ENCODE measurements at places on chromosomes 12 and 14.

DNA sequence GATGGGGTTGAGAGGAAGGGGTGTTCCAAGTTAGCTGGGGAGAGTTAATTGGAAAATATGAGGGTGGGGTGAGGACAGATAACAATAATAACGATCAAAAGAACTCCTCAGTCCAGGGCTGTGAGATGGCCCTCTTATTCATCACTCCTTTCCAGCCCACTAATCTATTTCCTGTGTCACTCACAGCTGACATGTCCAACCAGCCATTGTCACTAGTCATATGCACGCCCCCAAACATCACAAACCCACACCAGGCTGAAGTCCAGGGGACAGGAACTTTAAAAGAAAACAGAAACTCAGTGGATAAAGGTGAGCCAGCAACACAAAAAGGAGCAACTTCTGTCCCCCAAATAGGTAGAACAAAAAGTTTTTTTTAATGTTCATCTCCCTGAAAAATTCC lies 911 bp downstream of the CALCOCO1 start:
- no peak for DNase-seq

DNA sequence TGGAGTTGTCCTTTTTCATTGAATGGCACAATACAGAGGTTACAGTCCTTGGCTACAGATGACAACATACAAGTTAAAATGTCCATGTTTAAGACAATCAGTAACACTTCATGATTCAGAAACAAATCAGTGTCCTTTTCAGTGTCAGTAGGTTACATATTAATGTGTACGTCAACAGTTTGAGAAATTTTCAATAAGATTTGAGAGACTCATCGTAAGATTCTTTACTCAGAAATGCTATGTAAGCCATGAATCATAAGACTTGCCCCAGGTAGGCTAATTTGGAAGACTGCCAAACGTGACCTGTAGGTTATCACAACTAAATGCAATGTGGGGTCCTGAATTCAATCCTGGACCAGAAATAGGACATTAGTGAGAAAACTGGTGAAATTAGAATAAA lies 3.5 kb downstream of the RDH12 start:
- DNase-seq: no peak

- no peak for DNase-seq
Observed at GRCh38 chr12:131542351-131542750, 168.5 kb upstream of the SFSWAP start.

- no peak for DNase-seq
Observed at GRCh38 chr14:105899657-105900397, 373.4 kb downstream of the TMEM121 start.

GRCh38 chr12:62250671-62251608 lies 9.3 kb upstream of the USP15 start:
- no peak for DNase-seq

DNA sequence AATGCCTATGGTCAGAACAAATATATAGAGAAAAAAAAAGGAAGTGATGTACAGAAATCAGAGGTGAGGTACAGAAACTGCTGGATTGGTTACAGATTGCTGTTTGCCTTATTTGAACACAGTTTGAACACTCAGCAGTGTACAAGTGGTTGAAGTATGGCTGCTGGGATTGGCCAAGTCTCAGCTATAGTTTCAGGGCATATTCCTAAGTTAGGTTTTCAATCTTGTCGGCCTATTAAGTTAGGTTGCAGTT lies 146.4 kb downstream of the LLPH start:
- no peak for DNase-seq

GRCh38 chr14:76456891-76457586 lies 81.1 kb downstream of the ESRRB start:
- DNase-seq: no peak

DNA sequence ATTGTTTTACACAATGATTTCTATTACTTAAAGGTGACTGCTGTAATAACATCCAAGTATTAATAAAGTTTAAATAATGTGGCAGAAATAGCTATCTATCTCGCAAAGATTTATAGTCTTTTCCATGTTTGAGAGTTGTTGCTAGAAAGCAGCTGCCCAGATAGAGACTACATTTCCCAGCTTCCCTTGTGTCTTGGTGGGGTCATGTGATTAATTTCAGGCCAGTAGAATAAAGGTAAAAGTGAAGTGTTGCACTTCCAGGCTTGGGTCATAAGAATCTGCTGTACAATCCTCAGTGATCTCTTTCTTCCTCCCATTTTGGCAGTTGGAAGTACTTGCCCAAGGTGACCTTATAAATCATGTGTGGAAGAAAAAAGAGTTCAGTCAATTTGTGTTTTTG lies 449.7 kb upstream of the USP15 start:
- no peak for DNase-seq

DNA sequence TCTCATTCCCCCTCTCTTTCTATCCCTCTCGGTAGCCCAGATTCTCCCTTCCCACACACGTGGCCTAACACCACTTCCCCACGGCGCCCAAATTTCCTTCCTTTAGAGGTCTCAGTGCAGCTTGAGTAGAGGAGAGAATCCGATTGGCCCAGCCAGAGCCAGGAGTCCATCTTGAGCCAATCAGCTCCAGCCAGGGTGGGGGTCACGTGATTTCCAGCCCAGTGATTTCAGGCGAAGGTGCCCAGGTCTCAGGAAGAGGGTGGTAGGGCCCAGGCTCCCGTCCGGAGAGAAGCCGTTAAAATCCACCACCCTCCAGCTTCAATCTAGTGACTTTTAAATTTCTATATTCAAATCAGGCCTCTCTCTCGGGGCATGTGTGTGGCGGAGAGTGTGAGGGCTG lies 45.2 kb upstream of the MYL2 start:
- DNase-seq: no peak

GRCh38 chr12:105474672-105475071 lies 144.2 kb downstream of the C12orf75 start:
- DNase-seq: peak; percentile 62

DNA sequence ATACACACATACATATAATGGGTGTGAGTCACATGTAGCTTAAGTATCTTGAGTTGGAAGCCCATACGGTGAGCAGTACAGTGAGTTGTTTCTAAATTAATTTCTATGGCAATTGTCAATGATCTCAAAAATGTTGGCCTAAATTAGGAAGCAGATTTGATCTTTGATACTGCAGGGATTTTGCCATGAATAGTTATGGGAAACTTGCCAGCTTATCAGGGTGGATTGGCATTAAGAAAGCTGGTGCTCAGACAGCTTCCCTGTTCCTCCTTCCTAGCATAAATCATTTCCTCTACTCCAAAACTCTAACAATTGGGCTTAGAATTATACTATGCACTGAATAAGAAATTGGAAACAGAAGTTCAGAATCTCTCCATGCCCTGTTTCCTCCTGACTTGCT lies 150.9 kb upstream of the FRMD6 start:
- DNase-seq: peak; percentile 53

DNA sequence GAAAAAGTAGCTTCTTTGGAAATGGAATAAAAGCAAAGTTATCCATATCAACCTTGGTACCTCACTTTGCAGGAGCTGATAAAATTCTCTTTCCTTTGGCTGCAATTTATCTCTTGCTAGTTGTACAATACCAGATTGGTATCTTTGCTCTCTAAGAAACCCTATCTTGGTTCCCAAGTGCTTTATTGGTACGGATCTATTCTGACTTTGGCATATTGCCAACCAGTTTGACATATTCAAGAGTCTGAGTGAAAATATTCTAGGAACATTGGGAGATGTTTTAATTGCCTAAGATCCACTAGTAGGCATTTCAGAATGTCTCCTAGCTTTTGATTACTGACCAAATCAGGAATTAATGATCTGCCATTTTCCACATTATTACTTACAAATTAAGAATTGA lies 167.2 kb upstream of the ATP2B1 start:
- no peak for DNase-seq

DNA sequence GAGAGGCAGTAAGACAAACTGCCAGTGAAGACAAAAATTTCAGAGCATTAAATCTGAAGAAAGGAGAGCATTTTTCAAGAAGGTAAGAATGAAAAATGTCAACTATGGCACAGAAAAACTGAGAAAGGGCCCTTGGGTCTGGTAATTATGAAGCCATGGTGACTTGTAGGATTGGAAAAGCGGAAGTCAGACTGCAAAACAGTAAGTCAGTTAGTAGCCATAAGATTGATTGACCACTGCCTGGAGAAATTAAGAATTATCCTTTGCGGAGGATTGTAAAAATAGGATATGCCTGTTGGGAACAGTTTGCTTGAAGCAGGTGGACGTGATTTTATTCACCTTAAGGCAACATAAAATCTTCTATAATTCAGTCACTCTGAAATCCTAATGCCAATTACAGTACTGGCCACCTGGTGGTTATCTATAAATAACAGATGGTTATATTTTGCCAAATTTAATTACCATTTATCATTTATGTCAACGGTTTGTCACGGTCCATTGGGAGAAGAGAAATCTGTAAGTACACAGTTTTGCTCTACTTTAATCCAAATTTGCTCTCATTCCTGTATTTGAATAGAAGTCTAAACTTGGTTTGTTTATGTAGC lies 127.1 kb upstream of the CNTN1 start:
- no peak for DNase-seq

DNA sequence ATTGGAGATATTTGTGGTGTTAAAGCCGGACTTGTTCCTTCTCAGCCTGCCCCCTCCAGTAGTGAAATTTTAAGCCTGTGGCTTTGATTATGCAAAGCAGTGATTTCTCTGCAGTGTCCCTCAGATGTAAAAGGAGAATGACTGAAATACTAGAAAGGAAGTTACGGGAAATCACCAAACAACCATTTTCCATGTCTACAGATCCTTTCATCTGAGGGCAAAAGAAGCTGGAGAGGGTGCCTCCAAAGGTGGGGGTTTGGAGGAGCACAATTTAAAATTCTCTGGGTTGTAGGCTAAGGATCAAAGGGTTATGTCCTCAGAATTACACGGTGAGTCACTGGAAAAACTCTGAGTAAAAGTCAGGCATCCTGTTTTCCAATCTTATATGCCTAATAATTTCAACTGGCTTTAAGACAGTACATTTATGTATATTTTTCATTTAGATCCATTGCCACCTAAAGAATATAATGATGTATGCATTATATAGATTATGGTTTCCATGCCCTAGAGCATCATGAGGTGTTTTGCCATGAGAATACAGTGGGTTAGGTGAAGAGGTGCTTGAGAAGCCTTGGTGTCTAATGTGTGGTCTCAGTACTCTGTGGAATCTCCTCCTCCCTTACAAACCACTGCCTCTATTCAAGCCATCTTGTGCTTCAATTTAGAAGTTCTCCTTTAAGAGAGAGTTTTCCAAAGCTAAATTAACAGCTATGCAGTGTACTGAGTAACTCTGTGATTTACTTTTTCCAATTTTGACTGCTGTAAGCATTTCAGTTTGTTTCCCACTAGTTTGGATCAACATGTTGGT lies 362.1 kb downstream of the RAD51B start:
- peak; percentile 79 for DNase-seq

DNA sequence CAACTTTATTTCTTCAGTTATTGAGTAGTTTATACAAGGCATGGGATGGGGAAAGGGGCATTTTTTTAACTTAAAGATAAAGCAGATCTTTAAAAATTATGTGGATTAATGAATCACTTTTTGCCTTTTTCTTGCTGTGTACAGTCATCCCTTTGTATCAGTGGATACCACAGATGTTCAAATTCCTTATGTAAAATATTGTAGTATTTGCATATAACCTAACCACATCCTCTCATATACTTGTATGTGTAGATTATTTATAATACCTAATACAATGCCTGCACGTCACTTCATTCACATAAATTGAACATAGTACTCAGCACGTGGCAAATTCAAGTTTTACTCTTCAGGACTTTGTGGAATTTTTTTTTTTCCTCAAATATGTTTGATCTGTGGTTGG lies 66.5 kb upstream of the MON2 start:
- no peak for DNase-seq

DNA sequence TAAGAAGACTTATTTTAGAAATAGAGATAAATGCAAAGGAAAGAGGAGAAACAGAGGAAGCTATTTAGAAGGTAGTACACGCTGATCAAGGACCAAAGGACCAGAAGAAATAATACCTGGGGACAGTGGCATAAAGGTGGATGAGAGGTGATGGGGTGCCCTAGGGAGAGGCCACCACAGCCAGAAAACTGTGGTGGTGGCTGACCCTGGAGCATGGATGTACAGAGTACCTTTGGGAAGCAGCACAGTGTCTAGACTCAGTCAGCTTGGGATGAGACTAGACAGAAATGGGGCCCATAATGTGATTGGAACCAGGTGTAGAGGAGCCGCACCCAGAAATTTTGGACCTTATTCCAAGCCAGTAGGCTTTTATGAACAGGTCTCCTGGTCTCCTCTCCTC lies 17.2 kb downstream of the RASSF8 start:
- DNase-seq: no peak

GRCh38 chr12:122111089-122111641 lies 32.6 kb downstream of the MLXIP start:
- DNase-seq: no peak

DNA sequence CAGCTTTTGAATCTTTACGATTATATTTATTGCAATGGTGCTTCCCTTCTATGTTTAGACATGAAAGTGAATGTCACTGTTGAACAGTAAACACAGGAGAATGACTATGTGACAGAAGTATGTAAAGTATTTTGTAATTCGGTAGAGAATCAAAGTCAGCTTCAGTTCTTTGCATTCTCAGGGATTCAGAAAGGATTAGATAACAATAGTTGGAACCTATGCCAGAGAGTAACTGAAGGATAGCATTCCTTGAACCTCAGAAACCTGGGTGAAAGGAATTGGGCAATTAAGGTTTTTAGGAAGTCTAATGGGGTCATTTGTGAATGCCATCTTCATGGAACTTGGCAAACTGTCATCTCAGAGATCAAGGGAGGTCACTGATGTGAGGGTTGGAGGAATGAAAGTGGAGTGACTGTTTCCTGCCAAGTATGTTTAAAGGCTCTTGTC lies 305.3 kb upstream of the DDHD1 start:
- peak; percentile 53 for DNase-seq

GRCh38 chr12:94186278-94187241 lies 38.2 kb downstream of the PLXNC1 start:
- no peak for DNase-seq

Data from endothelial cell of umbilical vein (primary cell).